ENCODE measurements at places on chromosomes 12 and 14. TPM values are rescaled to one million over a fixed set of nuclear protein-coding genes. Genes with fewer than 3 reads are reported as not detected.

FICD gene
- total RNA-seq = 9.4 TPM

- no peak for DNase-seq
Measured at GRCh38 chr12:28145216-28145615, 45.0 kb upstream of the CCDC91 start.

- DNase-seq = no peak
Measured at GRCh38 chr12:115828168-115828567, 449.3 kb downstream of the MED13L start.

GRIP1 gene
- not detected for total RNA-seq

GRCh38 chr12:70068743-70069142 lies 174.5 kb upstream of the CNOT2 start:
- DNase-seq = no peak

GRCh38 chr14:62778852-62779251 lies 266.4 kb downstream of the KCNH5 start:
- no peak for DNase-seq

GRCh38 chr12:80195074-80195726 lies 95.9 kb downstream of the OTOGL start:
- DNase-seq = peak; percentile 85

DNA sequence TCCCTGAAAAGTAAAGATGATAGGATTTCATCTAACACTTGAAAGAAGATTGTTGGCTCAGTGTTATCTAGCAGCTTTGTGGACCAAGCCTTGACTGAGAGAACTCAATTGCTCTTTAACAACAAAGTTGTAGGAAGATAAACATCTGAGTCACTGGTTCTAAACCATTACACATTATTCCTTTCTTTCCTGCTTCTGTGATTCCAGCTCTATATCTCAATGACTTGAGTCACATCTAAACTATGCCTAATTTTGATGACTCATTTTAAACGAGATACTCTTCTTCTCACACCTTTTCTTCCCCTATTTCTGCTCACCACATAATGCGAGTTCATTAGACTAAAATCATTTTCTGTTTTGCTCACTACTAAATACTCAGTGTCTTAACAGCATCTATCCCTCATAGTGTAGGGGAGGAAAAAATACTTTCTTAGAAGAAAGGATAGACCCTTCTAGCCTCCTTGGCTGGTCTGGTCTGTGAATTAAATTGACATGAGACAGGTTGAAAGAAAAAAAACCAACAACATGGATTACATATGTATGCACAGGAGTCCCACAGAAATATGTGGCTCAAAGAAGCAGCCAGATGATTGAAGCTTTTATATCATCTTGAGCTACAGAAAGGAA lies 201.4 kb downstream of the C12orf50 start:
- peak; percentile 40 for DNase-seq

GRCh38 chr14:35985474-35986218 lies 159.5 kb downstream of the BRMS1L start:
- DNase-seq = no peak

- DNase-seq = no peak
Measured at GRCh38 chr12:132218915-132219314, 74.7 kb downstream of the NOC4L start.

- no peak for DNase-seq
Measured at GRCh38 chr14:29649170-29649569, 278.5 kb downstream of the PRKD1 start.

FGF6 gene
- not detected for total RNA-seq

DNA sequence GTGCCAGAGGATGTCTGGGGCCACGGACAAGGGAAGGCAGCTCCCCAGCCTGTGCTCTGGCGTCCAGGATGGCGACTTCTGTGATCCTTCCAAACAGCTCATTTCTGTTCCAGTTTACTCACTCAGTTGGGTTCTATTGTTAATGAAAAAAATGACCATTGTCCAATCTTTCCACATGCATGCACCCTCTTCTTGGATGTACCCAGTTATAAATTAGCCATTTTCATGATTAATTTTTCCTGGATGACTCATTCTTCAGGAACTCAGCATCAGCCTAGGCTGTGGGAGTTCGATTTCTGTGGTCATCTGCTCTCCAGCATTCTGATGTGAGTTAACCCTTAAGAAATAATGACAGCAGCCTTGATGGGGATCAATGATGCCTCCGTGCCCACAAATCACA lies 926.8 kb downstream of the BCL11B start:
- no peak for DNase-seq

IFNG-AS1 gene
- not detected for total RNA-seq

RILPL1 gene
- total RNA-seq = 16.6 TPM

PCK2 gene
- 84.3 TPM for total RNA-seq

DNA sequence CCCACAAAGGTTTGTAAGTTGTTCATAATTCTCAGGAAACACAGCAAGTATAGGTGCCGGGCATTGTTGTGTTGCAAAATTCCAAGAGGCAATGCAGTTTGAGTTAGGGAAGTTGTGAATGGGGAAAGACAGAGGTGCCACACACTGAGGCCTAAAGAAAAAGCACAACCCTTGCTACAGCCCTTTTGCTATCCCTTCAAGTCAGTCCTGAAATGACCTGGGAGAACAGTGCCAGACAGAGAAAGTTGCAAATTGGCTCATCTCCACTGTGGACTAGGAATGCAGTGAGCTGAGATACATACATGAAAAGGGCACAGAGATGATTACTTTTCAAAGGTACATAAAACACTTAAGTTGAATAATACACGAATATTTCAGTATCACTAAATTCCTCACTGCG lies 213.3 kb upstream of the TMTC1 start:
- no peak for DNase-seq

DNA sequence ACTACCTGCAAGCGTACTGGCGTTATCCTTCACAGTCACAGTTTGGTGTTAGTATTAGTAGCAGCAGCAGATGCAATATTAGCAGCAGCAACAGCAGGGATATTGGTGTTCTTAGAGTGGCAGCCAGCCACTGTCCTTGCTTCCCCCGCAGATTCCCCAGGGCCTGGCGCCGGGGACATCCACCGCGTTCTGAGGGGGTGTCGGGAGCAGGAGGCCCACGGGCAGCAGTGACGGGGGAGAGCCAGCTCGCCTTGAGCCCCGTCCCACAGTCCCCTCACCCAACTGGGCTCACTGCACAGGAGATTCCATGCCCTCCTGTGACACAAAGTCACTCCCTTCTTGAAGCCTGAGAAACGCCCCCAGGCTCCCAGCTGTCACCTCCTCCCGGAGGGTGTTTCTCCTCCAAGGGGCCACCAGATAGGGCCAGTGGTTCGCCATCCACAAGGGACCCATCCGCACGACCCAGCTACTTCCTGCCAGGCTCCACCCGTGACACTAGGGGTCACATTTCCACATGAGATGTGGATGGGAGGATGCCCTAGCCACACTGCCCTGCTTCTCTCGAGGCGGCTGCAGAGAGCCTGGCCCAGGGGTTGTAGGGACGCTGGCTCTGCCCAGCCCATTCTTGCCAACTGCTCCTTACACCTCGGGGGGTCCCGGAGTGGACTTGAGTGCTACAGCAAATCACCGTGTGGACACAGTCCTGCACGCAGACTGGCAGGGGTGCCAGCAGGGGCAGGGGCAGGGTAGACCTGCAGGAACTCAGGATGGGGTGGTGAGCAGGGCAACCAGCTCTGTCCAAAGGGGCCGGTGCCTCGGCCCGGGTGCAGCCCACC lies 123.1 kb downstream of the PIWIL1 start:
- no peak for DNase-seq

- peak; percentile 98 for DNase-seq
Measured at GRCh38 chr14:89000007-89000942, 175.8 kb downstream of the TTC8 start.

- no peak for DNase-seq
Measured at GRCh38 chr12:110917961-110918360, 2.4 kb downstream of the MYL2 start.

CLEC2A gene
- not detected for total RNA-seq

- DNase-seq = no peak
Measured at GRCh38 chr14:91152499-91152898, 38.6 kb downstream of the DGLUCY start.

DNA sequence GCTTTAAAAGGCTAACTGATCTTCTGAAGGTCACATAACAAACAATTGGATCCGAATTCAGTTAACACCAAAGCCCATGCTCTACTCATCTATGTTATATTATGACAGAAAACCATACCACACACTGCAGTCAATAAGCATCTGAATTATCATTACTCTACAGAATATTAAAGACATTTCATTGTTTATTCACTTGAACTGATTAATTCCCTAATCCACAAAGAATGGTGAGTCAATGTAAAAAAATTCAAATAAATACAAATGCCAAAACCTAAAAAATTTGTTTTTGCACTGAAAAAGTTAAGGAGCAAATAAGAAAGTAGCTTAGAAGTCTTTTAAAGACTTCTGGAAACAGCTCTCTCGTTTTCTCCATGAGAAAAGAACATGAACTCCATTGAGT lies 13.7 kb downstream of the NID2 start:
- peak; percentile 38 for DNase-seq

SLC48A1 gene
- total RNA-seq = 20.9 TPM

TAS2R42 gene
- total RNA-seq = not detected

DNAAF2 gene
- total RNA-seq = 11.0 TPM

PRPH gene
- total RNA-seq = not detected

DNA sequence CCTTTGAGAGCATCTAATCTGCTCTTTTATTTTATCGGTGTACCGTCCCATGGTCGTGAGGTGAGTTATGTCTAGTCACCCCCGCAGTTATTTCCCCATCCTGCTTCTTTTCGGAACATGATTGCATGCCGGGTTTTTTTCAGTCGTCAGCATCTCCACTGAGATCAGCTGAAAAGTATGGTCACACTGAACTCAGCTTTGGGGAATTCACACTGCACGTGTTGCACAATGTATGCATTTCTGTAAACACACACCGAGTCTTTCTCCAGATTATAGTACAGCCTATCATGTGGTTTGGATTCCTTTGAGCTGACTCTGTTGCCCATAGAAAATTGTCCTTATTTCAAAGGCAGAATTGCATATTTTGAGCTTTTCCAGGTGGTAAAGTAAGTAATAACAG lies 24.6 kb downstream of the PLXNC1 start:
- DNase-seq = peak; percentile 97

GRCh38 chr12:9662488-9662887 lies 7.0 kb upstream of the CLEC2D start:
- DNase-seq = no peak

TULP3 gene
- total RNA-seq = 29.2 TPM

DNA sequence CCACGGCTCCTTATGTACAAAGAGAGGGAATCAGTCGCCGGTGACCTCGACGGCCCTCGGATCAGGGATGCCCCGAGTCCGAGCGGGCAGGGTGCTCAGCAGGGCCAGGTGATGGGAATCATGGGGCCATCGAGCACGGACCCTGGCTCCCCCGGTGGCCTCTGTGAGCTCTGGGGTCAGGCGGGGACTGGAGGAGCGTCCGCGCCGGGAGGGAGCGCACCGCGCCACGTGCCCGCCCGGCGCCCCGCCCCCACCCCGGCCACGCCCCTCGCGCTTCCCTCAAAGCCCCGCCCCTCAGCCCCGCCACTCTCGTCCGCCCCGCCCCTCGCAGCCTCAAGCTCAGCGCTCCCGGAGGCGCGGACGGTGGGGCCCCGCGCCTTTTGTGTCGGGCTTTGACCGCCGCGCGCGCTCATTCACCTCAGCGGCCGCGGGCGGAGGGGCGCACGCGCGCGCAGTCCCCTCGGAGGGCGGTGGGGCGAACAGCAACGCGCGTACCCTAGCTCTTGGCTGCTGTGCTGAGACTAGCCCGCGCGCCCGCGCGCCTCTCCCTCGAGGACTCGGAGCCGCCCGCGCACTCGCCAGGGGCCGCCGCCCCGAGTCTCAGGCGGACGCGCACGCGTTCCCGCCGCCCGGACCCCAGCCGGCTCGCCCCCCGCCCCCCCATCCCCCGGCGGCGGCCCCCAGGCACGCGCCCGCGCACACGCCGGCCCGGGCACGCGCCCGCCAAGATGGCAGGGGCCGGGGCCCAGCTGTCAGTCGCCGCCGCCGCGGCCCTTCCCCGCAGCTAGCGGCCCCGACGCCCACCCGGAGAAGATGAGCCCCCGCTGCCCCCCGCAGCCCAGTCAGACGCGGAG lies 93.9 kb upstream of the EVL start:
- peak; percentile 95 for DNase-seq

- peak; percentile 50 for DNase-seq
Measured at GRCh38 chr12:65666876-65667275, 157.4 kb upstream of the HMGA2 start.

DNA sequence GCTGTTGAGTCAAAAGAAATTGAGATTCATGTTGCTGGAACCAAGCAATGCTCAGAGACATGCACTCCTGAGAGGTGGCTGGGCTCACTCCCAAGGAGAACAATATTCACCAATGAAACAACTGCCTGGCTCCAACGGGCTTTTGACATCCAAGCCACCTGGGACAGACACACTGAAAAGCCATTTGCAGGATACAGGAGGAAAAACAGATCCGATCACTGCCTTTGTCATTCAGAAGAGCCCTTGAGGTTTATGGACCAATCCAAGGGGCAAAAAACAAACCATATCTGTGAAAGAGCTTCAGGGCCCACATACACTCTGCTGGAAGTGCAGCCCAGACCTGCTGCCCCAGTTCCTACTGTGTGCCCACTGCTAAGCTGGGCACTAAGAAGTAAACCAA lies 277.5 kb downstream of the NUAK1 start:
- no peak for DNase-seq

GRCh38 chr12:62599854-62600437 lies 133.3 kb downstream of the MON2 start:
- peak; percentile 51 for DNase-seq

CIROP gene
- not detected for total RNA-seq
